Activated CD8-positive, alpha-beta memory T cell treated with anti-CD3 and anti-CD28 coated beads, Interleukin-2, amount 50 U/mL, for 4 hours (primary cell): ENCODE measurements at places on chromosomes 7 and 10.

- no peak for DNase-seq
Measured at GRCh38 chr7:73991522-73992100, 36.4 kb upstream of the ELN start.

- DNase-seq = no peak
Measured at GRCh38 chr10:121764233-121764942, 163.4 kb downstream of the ATE1 start.

GRCh38 chr10:44832595-44833390 is 78.3 kb upstream of the TMEM72 start:
- no peak for DNase-seq

DNA sequence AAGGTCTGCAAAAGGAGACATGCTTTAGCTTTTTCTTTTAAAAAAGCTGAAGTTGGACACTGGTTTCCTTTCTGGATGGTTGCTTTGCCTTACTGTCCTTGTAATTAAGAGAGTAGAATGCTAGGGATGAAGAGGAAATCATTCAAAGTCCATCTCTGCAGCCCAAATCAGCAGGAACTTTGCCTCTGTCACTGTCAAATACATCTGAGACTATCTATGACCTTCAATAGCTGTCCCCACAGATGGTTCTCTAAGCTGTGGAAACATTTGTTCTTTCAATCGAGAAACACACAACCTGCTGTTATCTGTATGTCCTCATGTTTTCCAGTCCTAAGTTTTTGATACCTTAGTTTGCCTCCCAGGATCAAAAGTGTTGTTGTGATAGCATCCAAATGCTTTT is 117.5 kb downstream of the SORBS1 start:
- DNase-seq = no peak

- no peak for DNase-seq
Measured at GRCh38 chr7:17845197-17845547, 95.1 kb downstream of the SNX13 start.

- no peak for DNase-seq
Measured at GRCh38 chr10:13086056-13086455, 13.9 kb upstream of the OPTN start.

GRCh38 chr7:66356277-66356721 is 151.2 kb downstream of the TPST1 start:
- DNase-seq = no peak

DNA sequence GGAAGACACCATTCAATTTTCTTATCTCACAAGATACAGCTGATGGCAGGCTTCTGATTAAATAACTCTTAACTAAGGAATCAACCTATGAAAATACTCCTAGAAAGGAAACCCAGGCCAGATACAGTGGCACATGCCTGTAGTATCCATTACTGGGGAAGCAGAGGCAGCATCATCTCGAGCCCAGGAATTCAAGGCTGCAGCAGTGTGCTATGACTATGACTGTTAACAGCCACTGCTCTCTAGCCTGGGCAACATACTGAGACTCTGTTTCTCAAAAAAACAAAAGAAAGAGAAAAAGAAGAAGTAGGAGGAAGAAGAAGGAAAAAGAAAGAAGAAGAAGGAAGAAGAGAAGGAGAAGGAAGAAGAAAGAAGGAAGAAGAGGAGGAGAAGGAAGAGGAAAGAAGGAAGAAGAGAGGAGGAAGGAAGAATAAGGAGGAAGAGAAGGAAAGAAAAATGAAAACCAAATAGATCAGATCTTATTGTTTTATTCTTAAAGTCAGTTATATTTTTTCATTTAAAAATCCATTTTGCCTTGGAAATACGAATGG is 18.0 kb downstream of the DPY19L1 start:
- no peak for DNase-seq

- DNase-seq = no peak
Measured at GRCh38 chr10:77036993-77037734, 600.4 kb downstream of the KCNMA1 start.

DNA sequence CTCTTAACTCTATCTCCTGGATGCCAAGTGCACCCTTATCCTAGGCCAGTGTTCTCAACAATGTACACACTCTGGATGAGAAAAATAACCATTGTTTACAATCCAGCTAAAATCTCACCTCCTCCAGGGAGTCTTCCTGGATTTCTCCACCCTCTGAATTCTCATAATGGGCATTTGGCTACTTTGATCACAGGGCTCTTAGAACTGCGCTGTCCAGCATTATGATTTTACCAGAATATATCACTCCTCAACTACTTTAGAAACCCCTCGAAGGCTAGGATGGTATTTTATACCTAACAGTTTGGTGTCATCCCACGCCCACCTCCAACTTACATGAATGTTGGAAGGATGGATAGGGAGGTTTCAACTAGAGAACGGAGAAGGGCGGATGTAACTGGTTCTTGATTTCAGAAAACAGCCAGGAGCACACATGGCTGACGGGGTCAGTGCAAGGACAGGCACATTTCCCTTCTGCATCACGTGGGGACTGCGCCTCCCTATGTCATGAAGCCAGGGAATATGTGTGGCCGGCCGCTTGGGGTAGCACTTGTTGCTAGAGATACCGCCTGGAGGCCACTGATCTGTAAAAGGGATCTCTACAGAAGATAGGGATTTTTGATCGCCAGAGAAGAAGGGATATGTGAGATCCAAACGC is 1.2 kb upstream of the ATP6V0E2 start:
- DNase-seq = no peak

DNA sequence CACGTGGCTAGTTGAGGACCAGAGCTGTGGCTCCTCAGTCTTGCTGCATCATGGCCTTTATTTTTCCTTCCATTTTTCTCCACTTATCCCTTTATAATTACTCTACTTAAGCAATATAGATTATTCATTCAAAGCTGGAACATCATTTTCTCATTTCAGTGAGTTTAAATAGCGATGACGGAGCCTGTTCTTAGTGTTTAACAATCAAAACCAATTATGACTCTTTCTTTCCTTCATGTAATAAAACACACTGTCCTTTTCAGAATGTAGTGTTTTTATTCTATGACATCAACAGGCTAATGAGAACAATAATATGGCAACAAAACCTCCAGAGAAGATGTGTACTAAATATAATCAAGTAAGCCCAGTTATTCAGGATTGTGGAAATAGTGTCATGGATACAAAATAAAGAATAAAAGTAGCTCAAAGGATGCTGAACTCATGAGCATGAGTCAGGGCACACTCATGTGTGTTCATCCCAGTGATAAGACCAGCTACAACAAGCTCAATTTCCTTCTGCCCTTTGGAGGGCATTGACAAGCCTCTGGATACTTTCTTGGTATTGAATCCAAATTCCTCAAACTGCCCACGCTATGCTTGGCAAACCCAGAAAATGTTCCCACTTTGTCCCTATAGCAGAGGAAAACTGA is 188.4 kb downstream of the CYP26A1 start:
- DNase-seq = no peak

DNA sequence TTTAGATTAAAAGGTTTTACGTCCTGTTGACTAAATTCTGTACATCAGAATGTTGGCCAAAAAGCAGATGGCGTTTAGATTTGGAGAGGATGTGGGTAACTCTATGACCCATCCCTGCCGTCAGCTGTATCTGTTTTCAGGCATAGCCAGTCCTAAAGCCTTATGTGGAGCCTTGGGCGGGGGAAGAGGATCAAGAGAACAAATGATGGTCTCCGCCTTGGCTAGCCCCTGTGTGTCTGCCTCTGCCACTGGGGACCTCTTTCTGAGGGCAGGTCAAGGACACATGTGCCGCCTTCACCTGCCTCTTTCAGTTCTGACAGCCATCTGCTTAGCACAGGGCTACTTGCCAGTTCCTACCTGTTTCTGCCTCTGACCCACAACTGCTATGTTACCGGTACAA is 24.1 kb downstream of the PDSS1 start:
- DNase-seq = peak; percentile 24

DNA sequence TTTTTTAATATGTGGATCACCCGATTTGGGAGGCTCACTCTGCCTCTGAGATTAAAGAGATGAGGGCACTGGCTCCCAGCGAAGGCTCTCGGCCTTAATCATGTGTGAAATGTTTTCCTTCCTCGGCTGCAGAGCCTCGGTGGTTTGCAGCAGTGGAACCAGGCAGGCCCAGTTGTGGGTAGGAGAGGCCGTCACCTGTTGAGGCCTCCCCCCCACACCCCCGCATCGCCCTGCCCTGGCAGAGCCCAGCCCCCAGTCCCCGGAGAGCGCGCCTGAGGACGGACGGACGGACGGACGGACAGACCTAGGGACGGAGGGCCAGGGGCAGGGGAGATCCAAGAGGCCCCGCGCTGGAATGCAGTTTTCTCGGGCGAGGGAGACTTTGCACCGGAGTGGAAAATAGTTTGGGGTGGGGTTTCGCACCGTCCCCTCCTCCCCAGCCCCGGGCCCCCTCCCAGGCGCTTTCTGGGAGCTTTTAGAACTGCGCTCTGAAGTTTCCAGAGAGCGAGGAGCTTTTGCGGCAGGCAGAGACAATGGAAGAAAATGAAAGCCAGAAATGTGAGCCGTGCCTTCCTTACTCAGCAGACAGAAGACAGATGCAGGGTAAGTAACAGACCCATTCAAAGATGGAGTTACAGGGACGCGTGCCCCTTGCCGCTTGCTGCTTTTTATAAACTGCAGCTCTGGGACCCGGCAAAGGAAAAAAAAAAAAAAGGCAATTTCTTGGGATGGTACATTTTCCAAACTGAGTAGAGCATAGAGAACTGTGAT is at the start of gene KIAA1217:
Gene KIAA1217 (plus strand): TSS at position 478 of the 771 bp plus-strand sequence. CDS start 56 bp downstream, at position 534.
- no peak for DNase-seq

DNA sequence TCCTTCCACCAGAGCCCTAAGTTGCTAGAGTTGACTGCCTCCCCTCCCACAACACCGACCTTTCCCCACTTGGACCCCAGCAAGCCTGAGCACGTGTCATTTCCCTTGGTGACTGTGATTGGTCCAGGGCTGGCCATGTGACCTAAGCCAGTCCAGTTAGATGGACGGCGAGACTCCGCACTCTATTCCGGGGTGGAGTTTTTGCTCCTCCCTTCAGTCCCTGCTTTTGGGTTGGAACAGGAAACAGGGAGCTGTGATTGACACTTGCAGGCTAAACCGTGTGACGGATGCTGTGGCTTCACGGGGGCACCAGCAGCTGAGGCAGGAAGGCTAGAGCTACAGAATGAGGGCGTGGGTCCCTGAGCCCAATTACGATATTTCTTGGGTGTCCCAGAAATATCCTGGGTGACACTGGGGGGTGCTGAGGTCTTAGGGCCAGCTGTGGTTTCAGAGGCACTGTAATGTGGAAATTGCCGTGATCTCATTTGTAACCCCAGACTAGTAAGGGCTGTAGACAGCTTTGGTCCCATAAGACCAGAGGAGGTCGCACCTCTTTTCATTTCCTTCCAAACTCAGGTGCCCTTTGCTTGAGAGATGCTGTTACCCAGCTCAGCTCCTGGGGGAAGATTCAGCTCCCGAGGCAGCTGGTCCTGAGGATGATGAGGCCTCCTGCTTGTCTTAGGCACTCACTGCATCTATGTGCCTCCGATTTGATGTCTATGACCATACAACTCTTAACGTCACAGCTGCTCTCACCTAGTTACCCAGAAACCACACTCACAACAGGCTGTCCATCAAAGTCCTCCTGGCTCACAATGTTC is 102.7 kb upstream of the NPTX2 start:
- no peak for DNase-seq
